ENCODE measurements at places on chromosomes 7 and 10.

DNA sequence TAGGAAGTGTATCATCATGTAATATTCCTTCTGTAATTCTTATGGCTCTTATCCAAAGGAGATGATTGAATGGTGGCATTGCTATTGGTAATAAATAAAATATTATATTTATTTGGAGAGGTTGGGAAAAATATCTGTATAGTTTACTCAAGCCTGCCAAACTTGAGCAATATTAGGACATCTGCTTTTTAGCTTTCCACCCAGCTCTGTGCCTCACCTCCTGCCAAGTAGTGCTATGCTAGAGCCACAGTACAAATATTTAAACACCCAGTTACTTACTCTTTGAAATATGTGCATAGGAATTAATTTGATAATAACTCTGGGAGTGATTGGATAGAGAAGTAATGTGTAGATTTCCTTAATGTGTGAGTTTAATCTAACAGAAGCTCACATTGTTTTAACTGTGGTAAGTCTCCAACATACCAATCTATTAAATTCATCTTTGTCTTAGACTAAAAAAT is 129.2 kb downstream of the BBS9 start:
- DNase-seq, result no peak

- peak; percentile 64 for DNase-seq
Observed at GRCh38 chr10:51960494-51960895, 261.1 kb upstream of the CSTF2T start.

DNA sequence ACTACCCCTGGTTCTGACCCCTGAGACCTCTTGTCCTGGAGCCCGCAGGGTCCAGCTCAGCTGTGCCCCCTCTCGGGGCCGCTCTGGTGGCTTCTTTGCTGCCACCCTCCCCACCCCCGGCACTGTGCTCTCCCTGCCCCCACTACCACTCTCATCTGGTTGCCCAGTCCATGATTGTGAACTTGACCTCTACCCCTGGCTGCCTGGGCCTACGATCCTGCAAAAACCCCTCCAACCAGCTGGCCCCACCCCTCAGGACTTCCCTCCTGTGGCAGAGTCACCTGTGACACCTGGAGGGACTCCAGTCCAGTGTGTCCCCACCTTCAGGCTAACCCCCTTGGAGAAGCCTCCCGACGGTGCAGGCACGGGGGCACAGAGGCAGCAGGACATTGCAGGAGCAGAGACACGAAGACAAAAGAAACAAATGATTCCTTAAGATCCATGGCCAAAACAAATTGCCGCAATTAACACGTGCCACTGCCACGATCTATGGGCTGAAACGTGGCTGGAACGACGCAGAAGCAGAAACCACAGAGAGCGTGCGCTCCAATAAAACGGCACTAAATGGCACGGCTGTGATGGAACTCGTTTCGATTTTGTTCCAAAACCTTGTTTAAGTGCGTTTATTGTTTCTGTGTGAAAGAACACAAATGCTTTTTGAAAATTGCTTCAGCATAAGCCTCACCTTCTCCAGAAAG is 72.0 kb downstream of the PARP12 start:
- no peak for DNase-seq

DNA sequence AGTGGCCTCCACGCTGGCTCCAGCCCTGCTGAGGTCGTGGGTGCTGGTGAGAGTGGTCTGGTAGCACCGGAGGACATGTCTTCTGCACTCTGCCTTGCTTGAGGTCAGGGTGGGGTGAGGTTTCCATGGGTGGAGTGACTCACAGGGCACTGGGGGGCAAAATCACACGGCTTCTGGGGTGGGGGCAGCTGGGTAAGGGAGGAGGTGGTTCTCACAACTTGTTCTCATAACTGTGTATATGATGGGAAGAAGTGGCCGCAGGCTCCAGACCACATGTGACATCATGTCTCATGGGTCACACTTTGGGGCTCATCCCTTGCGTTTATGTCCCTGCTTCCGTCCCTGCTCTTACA is 884 bp upstream of the PRF1 start:
- no peak for DNase-seq

DNA sequence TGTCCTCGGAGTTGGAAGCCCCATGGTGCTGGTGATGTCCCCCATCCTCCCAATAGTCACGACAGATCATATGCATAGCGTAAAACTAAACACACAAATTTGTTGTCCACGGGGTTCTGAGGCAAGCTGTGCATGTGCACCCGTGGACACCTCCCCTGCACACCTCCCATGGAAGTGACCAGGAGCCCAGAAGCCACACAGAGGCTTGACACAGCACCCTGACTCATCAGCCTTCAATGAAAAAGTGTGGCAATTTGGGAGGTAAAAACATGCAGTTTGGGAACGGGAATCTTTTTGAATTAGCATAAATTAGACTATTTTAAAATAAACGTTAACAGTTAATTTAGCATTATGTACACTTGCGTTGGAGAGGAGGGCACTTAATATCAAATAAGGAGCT is 89.2 kb upstream of the NPS start:
- DNase-seq, result no peak

DNA sequence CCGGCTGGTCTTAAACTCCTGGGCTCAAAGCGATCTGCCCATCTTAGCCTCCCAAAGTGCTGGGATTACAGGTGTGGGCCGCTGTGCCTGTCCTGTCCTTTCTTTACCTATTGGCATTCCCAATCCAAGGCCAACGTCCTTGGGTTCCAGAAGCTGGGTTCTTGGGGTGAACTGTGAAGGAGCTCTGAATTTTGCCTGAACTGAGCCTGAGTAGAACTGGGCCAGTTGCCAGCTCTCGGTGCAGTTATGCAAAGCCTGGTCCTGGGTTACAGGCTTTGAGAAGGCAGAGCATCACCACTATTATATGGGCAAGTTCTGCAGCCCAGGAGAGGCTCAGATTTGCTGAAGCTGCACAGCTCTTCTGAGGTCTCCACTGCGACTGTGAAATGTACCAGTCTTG is 24.6 kb upstream of the SH2D4B start:
- DNase-seq, result no peak

GRCh38 chr7:55177589-55178261 is 158.9 kb downstream of the EGFR start:
- no peak for DNase-seq

DNA sequence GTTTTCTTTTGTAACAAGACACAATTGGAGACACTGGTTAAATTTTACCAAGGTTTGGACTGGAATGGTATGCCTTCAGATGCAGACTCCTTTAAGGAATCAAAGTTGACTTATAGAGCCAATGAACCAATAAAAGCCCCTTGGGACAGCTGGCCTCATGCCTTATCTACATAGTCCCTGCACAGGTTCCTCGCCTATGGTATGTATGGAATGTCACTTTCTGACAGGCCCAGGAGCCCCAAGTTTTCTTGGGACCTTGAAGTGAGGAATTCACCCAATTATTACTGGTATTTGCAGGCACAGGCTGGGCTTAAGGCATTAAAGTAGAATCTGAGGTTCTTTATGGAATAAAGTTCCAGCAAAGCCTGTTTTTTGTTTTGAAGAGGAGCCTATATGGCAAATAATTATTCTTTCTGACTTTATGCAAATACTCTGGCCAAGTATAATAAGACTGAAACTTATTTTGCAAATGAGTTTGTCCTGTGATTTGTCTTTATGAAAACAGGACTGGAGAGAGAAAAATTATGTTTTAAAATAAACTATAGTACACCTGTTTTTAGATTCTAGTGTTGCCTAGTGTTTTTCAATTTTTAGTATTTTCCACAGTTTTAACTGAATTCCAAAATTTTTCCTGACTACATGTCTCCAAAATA is 24.1 kb upstream of the DNMBP start:
- DNase-seq, result no peak

DNA sequence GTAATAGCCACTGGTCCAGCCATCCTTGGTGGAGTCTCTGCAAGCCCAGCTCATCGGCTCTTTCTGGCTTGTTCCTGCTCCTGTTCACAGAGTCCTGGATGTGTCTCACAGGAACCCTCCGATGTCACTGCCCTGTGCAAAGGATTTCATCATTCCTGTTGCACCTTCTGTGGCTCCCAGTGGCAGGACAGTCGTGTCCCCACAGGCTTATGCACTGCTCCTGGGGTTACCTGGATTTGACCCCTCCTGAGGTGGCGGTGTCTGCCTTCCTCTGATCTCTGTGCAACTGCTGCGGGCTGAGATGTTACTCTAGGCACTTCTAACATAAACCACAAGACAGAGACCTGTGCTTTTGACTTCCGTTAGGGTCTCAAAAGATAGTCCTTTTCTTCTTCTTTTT is 30.6 kb downstream of the APBB1IP start:
- DNase-seq, result no peak

GRCh38 chr10:31099664-31100063 is 68.0 kb upstream of the ZNF438 start:
- DNase-seq, result no peak

GRCh38 chr10:35783305-35783838 is 141.3 kb upstream of the FZD8 start:
- no peak for DNase-seq
